H4 (cell line): ENCODE measurements at places on chromosomes 1 and 21. TPM values are rescaled to one million over a fixed set of nuclear protein-coding genes. Genes with fewer than 3 reads are reported as not detected.

The ZNF436 gene
- total RNA-seq = 18.0 and 20.8 TPM in 2 replicates

The C1QC gene
- not detected in 2 replicates for total RNA-seq

GRCh38 chr1:204834752-204835151 is 35.9 kb upstream of the NFASC start:
- DNase-seq = no peak

- DNase-seq = no peak
Observed at GRCh38 chr21:44304011-44304616, 4.3 kb downstream of the PFKL start.

GRCh38 chr1:196007763-196008162 is 600.5 kb downstream of the KCNT2 start:
- DNase-seq = no peak

DNA sequence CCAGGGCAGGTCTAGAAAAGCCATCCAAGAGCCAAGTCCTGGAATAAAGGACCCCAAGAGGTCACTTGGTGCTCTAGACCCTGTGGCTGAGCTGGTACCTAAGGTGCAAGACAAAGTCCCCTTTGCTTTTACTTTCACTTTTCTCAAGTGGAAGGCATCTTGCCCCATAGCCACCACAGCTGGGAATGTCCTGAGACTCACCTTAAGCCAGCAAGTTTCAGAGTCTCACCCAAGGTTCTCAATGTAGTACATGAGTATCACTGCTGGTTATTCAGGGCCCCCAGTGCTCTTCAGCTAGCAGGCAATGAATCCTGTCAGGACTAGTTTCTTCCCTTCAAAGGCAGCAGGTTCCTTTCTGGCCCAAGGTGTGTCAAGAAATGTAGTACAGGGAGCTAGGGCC is 67.5 kb downstream of the UROD start:
- no peak for DNase-seq

DNA sequence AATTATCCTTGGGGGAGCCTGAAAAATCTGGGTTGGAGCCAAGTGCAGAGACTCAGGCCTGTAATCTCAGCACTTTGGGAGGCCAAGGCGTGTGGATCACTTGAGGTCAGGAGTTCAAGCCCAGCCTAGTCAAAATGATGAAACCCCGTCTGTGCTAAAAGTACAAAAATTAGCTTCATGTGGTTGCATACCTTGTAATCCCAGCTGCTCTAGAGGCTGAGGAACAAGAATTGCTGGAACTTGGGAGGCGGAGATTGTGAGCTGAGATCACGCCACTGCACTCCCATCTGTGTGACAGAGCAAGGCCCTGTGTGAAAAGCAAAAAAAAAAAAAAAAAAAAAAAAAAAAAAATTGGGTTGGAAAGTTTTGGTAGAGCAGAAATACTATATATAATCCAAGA is 1563.6 kb upstream of the PRMT6 start:
- DNase-seq = no peak

DNA sequence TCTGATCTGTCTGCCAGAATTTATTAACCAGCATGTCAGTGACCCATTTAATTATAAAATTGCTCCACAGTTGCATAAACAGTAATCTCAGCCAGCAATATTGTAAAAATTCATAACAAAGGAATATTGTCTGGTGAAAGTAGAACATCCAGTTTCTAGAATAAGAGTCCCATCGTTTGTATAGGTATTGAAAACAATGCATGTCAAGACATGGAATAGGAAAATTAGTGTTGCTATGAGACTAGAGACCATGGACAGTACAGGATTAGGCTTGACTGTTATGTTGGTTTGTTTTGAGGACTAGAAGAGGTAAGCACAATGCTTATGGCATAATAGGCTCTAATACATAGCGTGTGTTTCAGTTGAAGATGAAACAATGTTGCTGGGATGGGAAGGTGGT is 37.1 kb downstream of the ATF6 start:
- DNase-seq = no peak

- DNase-seq = no peak
Observed at GRCh38 chr1:160189649-160190625, at the start of gene CASQ1. CASQ1 (plus strand) TSS chr1:160190575; CDS start chr1:160190752, 177 bp downstream.

The TNFSF4 gene
- total RNA-seq = 0.21 and 1.2 TPM in 2 replicates

- no peak for DNase-seq
Observed at GRCh38 chr1:68119445-68119844, 69.0 kb upstream of the DIRAS3 start.

The TLR5 gene
- 2.1 TPM in 1 of 2 replicates, not detected in the other for total RNA-seq

The DNAJC6 gene
- total RNA-seq = 9.4 and 19.3 TPM in 2 replicates

- DNase-seq = no peak
Observed at GRCh38 chr1:2801535-2802291, at the start of gene TTC34. TTC34 (minus strand) TSS chr1:2801693; CDS start chr1:2800827, 866 bp downstream.

GRCh38 chr1:204089044-204089751 is 16.3 kb downstream of the SOX13 start:
- no peak for DNase-seq

DNA sequence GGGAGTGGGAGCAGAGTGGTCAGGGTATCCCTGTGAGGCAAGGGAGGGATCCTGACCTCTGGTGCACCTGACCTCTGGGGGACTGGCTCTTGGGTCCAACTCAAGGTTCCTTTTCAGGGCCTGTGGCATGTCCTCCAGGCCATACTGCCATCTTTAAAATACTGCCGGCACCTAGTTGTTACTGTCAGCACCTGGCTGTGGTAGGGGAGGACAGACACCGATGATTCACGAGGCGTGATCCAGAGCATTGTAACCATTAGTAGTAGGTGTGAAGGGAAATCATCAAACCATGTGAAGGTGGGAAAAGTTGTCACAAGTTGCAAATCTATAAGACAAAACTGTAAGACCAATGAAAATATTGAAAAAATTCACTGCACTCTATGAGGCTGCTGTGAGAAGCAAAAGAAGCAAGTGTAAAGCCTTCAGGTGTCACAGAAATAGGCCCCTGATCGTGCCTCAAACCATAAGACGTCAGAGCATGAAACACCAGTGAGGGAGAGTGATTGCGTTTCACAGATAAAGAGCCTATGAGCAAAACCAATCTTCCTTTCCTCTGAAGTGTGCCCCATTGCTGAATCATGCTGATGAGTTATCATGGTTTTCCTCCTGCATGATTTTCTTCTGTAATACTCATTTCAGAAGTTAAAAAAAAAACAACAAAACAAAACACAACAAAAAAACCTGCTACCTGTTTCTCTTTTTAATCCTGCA is 55.3 kb downstream of the CDC7 start:
- peak; percentile 19 for DNase-seq

GRCh38 chr21:45064091-45064490 is 10.3 kb upstream of the ADARB1 start:
- no peak for DNase-seq

The CDCA8 gene
- 12.4 and 28.5 TPM in 2 replicates for total RNA-seq

GRCh38 chr1:19463504-19463803 is 21.9 kb downstream of the CAPZB start:
- no peak for DNase-seq

DNA sequence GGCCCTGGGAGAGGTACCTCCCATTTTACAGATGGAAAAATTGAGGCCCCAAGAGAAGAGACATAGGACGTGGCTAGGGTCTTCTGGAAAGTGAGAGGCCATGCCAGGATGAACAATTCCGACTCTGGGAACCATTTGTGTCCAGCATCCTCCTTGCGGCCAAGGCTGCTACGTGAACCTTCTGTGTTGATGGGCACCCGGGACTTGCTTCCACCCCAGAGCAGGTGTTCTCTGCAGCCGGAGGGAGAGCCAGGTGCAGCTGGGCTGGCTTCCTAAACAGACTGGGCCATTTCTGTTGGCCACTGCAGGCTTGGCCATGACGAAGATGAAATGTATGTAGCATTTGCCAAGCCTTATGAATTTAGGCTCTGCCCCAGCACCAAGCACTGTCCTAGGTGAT is 118.9 kb downstream of the PRDM2 start:
- DNase-seq = no peak

DNA sequence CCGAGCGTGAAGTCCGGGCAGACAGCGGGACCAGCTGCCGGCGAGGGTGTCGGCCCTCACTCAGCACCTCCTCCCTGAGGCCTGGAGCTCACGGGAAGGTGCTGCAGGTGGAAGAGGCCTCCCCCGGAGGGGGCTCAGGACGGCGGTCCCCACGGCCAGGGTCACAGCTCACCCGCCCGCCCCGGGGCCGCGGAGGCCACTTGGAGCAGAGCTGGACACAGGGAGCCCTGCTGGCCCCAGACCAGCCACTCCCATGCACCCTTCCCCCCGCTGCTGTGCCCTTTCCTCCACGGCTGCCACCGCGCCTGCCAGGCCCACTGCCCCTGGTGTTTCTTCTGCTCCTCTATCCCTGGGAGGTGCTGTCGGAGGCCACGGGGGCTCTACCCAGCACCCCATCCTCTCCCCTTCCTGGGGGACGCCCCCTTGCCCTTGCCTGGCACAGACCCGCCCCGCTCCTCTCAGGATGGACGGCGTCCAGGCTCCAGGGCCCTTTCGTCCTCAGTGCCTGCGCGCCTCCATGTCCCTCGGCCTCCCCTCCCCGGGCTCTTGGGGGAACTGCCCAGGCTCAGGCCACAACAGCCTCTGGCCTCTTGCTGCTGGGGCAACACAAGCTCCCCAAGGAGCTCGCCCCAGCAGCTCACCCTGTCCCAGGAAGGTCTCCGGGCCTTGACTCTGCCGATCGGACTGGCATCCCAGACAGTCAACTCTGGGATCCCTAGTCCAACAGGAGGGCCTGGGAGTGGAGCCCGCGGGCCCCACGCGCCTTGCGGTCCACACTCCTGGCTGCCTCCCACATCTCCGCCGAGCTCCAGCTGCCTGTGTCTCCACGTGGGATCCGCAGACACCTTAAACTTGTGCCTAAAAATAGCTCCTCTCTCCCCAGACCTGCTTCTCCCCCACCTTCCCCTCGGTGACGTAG is 4.1 kb downstream of the TMEM240 start:
- DNase-seq = no peak

The HSPG2 gene
- 7.9 and 8.9 TPM in 2 replicates for total RNA-seq

DNA sequence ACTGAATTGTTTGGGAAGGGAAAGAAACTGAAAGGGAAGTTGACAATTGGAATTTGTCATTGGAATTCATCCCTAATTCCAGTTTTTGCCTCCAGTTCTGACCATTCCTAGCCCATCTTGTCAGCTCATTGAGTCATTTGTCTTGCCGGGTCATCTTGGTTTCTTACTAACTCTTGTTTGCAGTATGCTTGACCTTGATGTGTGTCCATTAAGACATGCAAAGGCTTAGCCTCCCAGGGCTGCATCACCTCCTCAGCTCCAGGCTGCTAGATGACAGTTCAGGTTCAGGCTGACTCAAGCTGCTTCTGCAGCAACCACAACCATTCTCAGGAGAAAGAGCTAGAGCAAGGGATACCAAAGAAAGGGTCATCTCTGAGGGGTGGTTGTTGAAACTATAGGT is 151.3 kb upstream of the PTGFR start:
- DNase-seq = no peak

- DNase-seq = peak; percentile 62
Observed at GRCh38 chr21:37463083-37463801, 96.7 kb downstream of the DYRK1A start.

DNA sequence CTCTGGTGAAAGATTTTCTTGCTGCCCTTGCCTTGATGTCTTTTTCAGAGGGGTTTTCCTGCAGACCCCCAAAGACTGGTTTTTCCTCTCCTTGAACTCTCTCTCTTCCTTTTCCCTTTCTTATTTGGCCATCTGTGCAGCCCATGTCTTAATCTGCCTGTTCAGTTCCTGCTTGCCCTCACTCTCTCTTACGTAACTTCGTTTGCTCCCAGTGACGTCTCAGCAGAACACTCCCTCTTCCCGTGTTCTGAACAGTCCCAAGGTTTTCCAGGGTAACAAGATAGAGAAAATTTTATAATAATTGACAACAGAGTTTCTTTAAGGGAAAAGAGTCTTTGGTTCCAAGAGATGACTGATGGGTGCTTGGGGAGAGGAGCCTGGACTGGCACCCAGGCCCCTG is 109.1 kb upstream of the LMO4 start:
- DNase-seq = no peak

DNA sequence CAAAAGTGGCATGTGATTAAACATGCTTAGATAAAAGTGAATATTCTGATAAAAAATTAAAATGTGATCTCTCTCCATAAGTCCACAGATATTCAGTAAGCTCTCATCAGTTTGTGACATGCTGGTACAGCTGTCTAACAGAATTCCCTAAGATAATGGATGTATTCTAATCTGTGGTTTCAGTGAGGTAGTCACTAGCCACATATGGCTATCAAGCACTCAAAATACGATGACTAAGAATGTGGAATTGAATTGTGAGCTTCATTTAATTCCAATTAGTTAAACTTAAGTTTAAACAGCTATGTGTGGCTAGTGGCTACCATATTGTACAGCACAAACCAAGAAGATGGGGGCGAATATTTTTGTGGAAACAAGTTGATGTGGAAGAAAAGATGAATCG is 4.1 kb upstream of the REG4 start:
- no peak for DNase-seq

GRCh38 chr1:157047062-157047410 is 1.5 kb upstream of the ARHGEF11 start:
- no peak for DNase-seq

DNA sequence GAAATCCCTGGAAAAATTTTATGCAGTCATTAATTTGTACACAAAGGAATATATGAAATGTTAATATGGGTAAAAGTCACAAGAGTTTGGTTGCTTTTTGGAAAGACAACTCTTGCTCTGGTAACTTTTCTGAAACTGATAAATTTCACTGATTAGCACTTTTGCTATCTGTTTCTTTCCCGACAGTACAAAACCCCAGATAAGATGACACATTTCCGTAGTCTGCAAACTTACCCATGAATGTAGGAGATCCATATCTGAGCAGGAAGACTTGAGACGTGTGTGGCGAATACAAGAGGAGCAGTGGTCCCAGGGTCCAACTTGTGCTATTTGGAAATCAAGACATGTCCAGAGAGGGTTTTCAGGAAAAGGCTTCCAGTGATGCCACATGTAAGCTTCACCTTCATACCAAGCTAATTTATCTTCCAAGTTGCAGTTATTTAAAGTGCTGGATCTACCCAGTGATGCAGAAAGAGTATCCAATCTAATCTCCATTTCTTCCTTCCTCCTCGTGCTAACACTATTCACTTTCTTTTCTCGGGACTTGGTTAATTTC is 35.9 kb upstream of the SAMSN1 start:
- no peak for DNase-seq

GRCh38 chr1:202642619-202643291 is 67.5 kb downstream of the SYT2 start:
- DNase-seq = no peak

DNA sequence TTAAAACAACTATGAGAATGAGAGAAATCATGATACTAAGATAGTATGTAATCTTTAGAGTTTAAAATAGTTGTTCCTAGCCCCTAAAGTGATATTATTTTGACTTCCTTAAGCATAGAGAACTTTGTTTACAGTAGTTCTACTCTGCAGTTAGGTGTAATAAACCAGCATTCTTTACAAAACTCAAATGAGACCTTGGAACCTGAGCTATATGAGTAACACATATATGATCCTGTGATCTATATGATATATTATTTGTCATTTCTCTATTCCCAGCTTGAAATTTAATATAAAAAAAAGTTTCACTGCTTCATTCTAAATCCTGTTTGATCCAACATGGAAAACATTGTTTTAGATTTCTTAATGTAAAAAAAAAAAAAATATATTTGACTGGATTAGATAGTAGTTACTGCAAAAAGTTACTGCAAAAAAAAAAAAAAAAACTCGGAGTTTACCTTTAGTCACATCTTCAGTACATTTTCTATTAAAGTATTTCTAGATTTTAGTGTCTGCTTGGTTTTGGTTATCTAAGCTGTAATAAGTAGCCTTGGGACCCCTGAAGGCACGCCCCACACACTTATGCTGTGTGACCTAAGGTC is 463.8 kb downstream of the USP25 start:
- no peak for DNase-seq
